ENCODE measurements at places on chromosomes 7 and 10.

DNA sequence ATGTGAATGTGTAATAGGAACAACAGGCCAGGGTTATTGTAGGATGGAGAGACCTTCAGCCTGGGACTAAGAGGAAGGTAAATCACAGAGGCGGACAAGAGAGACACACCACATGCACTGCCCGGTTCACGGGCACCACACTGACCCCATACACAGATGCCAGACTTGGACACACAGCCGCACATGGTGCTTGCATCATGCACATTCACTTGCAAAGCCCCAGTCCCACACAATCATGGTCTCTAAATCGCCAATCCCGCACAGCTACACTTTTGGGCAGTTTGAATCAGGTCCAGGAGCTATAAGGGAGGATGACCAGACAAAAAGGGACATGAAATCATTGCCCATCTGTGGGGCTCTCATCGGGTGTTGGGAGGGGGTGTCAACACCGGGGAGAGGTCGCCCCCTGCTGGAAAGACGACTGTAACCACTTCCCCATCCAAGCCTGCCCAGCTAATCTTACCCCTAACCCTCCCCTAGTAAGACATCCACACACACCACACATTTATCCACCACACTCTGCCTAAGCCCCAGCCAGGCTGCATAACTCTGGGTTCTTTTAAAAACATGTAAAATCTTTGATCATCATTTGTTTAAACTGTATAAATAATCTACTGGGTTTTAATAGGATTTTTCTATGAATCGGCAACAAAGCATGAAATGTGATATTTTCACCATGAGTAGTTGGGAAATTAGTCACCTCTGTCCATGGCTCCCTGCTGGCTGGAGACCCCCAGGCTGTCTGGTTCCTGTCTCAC is 40.5 kb upstream of the SLF2 start:
- DNase-seq, result peak; percentile 32

DNA sequence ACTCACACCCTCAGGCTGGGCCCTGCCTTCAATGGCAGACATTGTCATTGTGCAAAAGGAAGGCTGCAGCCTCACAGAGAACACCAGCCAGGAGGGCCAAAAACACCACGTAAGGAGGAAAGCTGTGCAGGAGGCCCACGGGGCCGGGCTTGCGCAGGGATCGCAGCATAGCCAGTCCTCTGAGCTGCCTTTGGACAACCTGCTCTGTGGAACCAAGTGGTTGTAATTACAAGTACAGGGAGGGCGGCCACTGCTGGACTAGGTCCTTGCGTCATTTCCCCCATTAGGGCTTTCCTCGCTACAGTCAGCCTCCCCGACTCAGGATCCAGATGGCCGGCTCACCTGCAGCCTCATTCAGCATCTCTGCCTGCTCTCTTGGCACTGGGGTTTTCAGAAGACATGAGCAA is 66.9 kb downstream of the FAM53B start:
- DNase-seq, result no peak

DNA sequence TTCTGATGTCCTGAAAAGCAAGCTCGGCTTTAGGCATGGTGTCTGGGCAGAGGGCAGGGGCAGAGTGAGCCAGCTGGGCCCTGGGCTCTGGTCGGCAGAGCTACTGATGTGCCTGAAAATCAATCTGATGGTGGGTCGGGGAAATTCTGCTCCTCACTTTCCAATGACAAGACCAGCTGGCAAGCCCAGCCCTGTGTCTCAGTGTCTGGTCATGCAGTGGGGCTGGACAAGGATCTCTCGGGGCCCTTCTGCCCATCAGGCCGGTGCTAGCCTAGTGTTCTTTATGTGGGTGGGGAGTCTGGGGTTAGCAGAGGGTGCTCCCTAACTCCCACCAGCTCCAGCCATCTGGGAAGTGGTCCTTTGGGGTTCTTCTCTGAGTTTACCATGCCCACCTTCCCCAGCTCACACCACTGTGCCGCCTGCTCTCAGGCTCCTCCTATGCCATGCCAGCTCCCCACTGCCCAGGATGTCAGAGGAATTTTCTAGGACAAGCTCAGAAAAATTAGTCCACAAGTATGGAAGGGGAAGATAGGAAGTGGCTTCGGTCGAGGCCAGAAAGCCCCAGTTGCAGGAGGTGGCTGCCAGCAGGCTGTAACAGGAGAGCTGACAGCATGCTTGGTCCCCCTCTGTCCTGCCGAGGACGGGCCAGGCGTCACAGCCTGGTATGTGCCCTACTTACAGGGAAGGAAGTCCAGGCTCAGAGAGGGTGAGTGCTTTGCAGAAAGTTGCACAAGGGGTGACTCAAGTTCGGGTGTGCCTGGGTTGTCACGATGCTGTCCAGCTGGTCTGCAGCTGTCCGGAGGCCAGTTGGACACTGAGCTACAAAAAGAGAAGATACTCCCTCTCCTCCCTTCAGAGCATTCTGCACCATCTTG is 135.2 kb downstream of the ADCY1 start:
- DNase-seq, result no peak

DNA sequence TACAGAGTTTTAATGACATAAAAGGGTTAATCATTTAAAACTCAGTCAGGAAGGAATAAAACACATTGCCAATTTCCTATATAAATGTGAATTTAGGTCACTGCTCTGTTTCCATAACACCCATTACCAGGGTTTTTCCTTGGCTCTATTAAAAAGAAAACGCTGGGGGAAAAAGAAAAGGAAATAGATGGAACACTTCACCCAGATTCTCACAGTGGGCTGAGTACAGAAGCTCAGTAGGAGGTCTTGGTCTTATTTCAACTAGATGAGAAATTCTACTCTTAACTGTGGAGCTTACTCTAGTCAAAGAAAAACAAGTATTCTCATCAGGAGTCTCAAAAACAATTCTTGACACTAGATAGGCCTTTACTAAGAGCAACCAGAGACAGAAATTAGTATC is 36.5 kb downstream of the GLUD1 start:
- DNase-seq, result no peak

DNA sequence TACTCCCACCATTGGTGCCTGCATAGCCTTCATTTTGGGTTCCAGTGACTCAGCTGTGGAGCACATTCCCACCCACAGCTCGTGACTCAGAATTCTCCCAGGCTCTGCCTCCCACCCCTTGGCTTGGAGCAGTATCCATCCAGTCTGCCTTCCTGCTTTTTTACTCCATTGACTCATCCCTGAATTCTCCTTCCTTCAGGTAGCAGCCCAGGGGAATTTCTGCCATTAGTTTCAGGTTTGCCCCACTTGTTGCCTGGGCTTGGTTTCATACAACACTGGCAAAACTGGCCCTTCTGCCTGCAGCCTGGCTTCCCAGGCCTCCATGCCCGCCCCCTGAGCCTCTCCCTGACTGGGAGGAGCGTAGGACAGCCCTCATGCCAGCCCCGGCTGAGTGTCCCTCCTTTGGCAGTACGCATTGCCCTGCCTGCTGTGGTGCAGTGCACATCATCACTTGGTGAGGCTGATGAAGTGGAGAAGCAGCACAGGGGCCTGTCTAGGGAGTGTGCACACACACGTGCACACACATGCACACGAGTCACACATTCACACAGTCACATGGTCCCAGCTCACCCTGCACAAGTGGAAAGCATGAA is 55.0 kb downstream of the SNX10 start:
- no peak for DNase-seq

- DNase-seq, result no peak
These were observed 20.6 kb downstream of the CALML5 start for GRCh38 chr10:5478694-5479305.

DNA sequence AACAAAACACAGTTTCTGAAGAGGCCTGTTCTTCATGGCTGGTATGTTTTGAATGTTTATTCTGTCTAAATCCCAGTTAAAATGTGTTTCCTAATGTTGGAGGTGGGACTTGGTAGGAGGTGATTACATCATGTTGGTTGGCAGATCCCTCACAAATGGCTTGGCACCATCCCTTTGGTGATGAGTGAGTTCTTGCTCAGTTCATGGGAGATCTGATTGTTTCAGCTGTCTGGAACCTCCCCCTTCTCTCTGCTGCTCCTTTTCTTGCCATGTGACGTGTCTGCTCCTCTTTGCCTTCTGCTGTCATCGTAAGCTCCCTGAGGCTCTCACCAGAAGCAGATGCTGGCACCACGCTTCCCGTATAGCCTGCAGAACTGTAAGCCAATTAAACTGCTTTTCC is 383.6 kb upstream of the TPK1 start:
- no peak for DNase-seq

DNA sequence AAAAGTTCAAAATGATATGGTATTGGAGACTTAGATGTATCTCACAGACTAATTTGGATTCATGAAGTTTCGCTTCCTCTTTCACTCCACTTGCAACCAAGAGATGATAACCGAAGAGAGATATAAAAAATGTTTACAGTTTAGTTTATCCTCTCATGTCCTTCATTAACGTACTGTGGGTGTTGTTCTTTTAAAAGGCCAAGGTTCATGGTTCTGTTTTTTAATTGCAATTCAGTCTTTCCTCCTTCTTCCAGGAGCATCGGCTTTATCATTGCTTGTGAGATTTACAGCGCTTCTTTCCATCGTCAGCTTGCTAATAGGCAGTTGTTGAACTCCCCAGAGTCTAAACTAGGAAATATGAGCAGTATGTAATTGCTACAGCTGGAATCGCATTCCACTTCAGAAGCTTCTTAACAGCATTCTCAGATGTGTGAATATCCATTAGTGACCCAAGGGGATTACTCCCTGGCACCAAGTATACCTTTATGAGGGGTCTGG is 75.9 kb upstream of the HGF start:
- no peak for DNase-seq

DNA sequence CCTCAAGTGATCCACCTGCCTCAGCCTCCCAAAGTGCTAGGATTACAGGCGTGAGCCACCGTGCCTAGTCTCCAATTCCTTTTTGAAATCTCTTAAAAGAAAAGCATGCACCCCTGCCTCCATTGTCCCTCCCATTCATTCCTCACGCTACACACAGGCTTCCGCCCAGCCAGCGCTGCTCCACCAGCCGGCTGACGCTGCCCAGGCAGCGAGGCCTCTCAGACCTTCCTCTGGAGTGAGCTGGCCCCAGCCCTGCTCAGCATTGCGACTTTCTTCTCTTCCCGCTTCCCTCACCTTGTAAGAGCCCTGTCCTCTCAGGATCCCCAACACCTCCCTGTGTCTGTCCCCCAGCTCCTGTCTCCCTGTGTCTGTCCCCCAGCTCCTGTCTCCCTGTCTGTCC is 23.6 kb downstream of the RGS10 start:
- DNase-seq, result no peak

DNA sequence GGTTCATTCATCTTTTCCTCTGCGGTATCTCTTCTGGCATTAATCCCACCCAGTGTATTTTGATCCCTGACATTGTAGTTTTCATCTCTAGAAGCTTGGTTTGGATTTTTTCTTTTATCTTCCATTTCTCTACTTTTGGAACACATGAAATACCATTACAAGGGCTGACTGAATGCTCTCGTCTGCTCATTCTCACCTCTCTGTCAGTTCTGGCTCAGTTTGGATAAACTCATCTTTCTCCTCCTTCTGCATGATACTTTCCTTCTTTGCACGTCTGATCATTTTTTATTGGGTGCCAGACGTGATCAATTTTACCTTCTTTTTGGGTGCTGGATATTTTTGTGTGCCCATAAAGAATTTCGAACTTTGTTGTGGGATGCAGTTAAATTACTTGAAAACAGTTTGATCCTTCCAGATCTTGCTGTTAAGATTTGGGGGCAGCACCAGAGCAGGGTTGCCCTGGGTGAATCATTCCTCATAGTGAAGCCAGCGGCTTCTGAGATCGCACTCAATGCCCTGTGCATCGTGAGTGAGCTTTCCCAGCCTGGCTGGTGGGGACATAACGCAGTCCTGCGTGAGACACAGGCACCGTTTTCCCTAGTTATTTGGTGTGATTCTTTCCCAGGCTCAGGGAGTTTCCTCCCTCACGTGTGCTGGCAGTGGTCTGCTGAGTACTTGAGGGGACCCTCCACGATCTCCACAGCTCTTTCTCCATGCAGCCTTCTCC is 53.8 kb downstream of the LHPP start:
- no peak for DNase-seq

DNA sequence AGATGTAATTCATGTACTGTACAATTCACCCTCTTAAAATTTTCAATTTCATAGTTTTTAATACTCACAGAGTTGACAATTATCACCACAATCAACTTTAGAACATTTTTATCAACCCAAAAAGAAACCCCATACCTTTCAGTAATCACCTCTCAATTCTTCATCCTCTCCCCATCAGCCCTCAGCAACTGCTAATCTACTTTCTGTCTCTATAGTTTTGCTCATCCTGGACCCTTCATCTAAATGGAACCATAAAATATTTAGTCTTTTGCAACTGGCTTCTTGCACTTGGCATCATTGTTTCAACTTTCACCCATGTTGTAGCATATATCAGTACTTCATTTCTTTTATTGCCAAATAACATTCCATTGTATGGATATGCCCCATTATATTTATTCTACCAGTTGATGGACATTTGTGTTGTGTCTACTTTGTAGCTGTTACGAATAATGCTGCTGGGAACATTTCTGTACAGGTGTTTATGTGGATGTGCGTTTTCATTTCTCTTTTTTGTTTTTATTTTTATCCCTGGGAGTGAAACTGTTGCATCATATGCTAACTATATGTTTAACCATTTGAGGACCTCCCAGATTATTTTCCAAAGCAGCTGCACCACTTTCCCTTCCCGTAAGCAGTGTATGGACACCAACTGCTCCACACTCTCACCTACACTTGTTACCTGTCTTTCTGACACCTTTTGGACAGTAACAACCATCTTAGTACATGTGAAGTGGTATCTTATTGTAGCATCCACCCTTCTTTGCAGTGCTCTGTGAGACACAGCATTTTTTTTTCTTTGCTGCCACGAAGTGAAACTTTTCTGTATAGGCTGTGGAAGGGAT is 65.4 kb upstream of the APBB1IP start:
- no peak for DNase-seq

GRCh38 chr7:157980774-157981173 is 606.8 kb downstream of the PTPRN2 start:
- no peak for DNase-seq

DNA sequence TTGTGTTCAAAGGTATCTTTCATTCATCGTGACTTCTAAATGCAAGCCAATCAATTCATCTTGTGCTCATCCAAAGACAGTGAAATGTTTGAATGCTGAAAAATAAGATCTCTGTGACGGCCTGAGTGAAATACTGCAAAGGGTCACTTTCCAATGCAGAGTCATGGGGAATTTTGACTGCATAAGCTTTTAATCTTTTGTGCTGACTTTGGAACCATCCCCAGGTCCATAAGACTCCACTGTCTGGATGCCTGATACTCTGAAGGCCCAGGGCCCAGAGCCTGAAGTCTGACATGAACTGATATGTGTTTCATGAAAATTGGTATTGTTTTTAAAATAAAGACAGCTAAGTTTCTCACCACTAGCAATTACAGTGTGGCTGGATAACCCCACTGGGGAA is 39.0 kb downstream of the PPP1R3C start:
- DNase-seq, result no peak

DNA sequence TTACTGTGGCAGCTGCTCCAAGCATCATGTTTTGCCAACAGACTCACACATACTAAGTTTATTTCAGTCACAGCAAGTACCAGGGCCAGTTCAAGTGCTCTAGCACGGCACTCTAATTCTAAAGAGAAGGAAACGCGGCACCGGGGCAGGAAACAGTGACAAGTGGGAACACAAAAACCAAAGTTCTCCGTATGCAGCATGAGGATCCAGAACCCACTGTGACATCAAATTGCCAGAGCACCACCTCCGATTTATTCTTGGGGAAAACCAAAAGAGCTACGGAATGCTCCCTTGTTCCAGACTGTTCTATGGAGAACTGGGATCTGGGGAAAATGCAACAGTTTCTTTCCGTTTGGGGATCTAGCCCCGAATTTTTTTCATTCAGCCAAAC is 448 bp upstream of the PTER start:
- no peak for DNase-seq

Data from SHP77 (cell line).